ENCODE measurements at places on chromosomes 3 and 15.

GRCh38 chr15:51732646-51733045 is 4.8 kb downstream of the LYSMD2 start:
- DNase-seq, result no peak

GRCh38 chr3:184145111-184145524 is 10.0 kb downstream of the EIF2B5 start:
- DNase-seq, result no peak

- DNase-seq, result peak; percentile 18
Observed at GRCh38 chr3:66372681-66373350, 128.0 kb downstream of the LRIG1 start.

- DNase-seq, result no peak
Observed at GRCh38 chr3:38519651-38520050, 23.5 kb downstream of the EXOG start.

DNA sequence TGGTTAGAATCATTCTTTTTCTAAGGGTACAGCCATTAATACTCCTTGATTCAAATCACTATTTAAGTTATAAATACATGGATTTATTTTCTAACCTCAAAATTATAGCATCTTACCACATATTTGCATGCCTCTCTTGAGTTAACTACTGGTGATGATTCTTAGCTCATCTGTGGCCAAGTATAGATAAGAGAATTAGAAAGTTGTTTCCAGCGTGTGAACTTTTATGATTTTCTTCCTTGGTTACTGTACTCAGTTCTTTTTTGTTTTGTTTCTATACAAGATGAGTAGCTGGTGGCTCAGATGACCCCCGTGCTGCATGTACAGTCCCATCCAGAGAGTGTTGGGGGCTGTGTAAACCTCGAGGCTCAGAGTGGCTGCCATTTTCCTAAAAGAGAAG is 124.6 kb downstream of the IGF1R start:
- DNase-seq, result no peak

DNA sequence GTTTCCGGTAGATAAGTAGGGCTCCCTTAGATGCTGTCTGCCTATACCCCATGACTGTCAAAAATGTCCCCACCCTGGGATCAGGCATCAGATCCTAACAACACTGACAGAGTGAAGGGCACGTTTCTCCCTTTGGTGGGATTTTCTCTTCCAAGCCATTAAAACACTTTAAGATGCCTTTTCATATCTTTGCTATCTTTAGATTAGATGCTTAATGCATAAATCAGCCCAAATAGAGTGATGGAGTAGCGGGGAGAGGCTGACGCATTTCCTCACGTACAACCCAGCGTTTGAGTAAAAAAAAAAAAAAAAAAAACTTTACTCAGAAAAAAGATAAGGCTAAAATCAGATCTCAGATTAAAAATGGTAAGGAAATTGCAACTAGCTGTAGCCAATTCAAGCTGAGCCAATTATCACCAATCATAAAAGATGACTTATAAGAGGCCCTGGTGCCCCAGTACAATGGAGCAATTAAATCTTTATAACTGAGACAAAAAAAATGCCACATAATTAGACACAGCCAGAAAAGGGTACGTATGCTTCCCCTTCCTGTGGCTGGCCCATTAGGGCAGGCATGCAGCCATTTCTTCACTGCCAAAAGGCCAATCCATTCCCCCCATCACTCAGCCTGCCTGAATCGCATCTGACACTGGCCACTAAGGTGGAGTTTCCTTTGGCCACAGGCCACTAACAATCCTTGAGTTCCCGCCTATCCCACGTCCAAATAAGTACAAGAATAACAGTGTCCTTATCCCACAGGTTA is 45.0 kb downstream of the RFTN1 start:
- DNase-seq, result no peak

DNA sequence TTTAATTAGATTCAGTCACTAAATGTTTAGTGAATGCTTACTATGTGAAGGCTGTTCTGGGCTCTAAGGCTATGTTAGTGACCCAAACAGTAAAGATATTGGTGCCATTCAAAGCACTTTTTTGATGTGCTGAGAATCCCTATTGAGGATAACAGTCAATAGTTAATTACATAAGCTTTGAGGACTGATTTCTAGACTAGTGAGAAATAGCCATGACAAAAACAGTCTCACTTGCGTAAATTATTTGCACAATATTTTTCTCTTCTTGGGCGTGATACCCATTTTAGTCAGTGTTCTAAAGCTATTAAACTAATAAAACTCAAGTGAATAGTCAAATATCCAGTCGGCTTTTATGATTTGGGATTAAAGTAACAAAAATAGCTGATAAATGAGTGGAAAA is 74.6 kb downstream of the UBE2E2 start:
- DNase-seq, result no peak

GRCh38 chr3:57397175-57398026 is 104.9 kb upstream of the ASB14 start:
- DNase-seq, result no peak

DNA sequence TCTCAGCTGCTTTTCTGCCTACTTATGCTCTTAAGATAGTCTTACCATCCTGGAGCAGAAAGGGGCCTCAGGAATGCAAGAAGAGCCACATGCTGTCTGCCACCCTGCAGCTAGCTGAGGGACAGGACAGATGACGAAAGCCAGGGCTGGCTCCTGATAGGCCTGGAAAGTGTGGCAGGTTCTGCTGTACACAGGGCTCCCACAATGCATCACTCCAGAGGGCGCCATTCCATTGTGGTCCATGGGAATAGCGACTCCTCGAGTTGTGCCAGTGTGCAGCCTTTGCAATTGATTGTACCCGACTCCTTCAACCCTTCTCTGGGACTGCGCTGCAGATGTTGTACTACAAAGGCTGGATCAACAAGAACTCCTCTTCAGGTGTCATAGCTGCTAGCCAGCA is 11.2 kb downstream of the ACAN start:
- DNase-seq, result no peak

DNA sequence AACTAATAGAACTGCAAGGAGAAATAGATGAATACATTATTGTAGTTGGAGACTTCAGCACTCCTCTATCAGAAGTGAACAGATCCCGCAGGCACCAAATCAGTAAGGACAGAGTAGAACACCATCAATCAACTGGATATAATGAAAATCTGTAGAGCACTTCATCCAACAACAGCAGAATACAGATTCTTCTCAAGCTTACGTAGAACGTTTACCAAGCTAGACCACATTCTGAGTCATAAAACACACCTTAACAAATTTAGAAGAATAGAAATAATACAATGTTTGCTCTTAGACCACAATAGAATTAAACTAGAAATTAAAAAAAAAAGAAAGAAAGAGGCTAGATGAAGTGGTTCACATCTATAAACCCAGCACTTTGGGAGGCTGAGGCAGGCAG is 70.7 kb upstream of the NEDD4 start:
- no peak for DNase-seq

- no peak for DNase-seq
Observed at GRCh38 chr15:98583771-98584430, 64.4 kb upstream of the IGF1R start.

- no peak for DNase-seq
Observed at GRCh38 chr3:30613133-30613825, 6.9 kb downstream of the TGFBR2 start.

DNA sequence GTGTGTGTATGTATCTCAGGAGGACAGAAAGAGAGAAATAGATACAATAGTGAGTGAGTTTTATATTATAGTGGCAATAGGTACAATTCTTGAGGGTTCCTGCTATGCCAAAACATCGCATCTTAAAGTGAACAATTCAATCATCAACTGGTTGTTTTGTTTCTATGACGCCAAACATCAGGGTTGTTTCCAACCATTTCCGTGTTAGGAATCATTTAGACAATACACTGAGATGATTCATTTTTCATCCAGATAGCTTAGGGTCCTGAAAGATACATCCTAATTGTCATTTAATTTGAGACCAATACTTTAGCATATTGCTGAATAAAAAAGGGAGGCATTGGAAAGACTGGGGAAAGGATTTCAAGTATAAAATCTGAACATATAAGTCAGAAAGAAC is 472.2 kb downstream of the MCTP2 start:
- DNase-seq, result no peak
